Naive thymus-derived CD8-positive, alpha-beta T cell (primary cell): ENCODE measurements at places on chromosomes 11 and 22.

DNA sequence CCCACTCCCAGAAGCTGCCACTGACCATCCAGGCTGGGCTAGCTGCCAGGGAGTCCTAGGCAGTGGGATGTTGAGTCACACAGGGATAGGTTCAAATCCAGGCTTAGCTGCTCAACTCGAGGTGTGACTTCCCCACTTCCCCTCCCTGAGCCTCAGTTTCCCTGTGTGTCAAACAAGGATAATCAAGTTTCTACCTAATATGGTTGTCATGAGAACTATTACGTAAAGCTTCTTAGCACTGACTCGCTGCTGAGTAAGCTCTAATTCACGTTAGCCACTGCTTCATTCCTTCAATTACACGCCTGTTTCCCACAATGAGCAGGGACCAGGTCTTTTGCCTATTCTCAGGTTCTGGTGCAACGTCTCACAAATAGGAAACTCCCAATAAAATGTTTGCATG lies 67.7 kb downstream of the SEZ6L start:
- DNase-seq: no peak

- DNase-seq: no peak
Observed at GRCh38 chr11:122085264-122085663, 30.8 kb downstream of the BLID start.

- no peak for DNase-seq
Observed at GRCh38 chr11:13686776-13687175, 18.3 kb downstream of the FAR1 start.

DNA sequence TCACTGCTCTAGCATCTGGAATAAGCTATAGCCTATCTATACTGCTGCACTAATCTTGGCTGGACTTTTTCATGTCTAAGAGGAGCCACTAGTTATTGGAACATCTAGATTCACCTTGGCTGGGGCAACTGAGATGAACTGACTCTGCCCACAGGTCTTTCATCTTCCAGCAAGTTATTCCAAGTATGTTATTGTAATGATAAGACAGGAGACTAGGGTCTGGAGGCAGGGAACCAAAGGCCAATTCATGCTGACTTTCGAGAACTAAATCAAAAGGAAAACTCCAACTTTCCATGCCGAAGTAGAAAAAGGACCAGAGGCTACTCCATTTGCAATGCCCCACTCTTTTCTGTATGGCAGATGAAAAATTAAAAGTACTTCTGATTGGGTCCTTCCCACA lies 1243.0 kb upstream of the RAG2 start:
- no peak for DNase-seq

- no peak for DNase-seq
Observed at GRCh38 chr22:23555118-23555517, 25.0 kb downstream of the IGLL1 start.

DNA sequence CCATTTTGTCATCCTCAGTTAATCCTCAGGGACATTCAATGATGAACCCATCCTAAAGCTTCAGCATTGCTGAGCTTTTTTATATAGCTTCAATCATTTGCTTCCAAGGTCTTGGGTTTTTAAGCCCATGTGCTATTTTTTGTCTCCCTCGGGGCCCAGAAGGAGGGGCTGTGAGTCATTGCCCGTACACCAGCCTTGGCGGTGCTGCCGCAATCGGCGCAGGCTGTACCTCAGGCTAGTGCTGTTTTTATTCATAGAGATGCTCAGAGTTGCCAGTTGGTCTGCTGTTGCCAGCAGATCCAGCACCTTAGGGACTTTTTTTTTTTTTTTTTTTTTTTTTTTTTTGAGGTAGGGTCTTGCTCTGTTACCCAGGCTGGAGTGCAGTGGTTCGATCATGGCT lies 35.5 kb downstream of the ACO2 start:
- no peak for DNase-seq

- DNase-seq: no peak
Observed at GRCh38 chr22:17827466-17827865, 53.2 kb upstream of the BID start.

- DNase-seq: no peak
Observed at GRCh38 chr11:28636566-28636965, 528.4 kb downstream of the METTL15 start.

- DNase-seq: no peak
Observed at GRCh38 chr11:118153976-118154375, 1.4 kb upstream of the SCN4B start.

DNA sequence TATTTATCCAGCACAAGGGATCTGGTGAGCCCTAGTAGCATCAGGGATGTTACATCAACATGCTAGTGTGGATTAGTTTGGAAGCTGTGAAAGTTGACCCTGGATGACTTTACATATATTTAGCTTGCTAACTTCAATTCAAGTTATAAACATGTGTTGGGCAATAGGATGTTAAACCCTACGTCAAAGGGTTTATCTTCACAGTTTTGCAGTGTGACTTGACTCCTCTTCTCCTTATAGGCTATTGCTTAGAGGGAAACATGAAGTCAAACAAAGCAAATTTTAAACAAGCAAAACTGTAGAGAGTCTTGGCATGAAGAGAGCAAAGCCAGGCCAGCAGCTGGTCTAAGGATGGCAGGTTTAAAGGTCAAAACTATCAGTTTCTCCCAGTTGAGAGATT lies 11.3 kb upstream of the CTSC start:
- no peak for DNase-seq

DNA sequence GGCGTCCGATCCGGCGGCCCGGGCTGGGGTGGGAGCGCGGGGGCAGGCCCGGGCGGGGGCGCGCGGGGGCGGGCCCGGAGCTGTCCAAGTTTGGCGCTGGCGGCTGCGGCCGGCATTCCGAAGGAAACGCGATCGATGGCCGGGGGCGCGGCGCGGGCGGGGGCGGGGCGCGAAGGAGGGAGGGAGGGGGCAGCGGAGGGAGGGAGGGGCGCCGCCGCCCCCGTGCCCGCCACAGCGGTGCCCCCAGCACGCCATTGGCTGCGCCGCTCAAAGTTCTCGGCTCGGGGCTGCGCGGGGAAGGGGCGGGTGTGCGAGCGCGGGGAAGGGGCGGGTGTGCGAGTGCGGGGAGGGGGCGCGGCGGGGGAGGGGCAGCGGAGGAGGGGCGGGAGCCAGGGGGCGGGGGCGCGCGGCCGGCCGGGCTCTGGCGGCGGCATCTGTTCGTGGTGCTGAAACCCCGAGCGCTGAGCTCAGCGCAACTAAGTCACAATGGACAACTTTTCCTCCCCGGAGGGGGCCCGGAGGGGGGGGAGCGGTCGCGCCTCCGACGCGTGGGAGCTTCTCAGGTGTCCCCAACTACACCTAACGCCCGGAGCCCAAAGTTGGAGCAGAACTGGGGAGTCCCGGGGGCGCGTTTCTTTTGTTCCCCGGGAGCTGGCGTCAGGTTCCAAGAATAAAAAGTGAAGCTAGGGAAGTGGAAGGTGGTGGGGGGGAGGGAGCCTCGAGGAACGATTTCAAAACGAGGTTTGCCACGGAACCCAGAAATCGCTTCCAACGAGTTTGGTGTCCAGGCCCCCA lies 2.2 kb downstream of the PHF21B start:
- DNase-seq: no peak

DNA sequence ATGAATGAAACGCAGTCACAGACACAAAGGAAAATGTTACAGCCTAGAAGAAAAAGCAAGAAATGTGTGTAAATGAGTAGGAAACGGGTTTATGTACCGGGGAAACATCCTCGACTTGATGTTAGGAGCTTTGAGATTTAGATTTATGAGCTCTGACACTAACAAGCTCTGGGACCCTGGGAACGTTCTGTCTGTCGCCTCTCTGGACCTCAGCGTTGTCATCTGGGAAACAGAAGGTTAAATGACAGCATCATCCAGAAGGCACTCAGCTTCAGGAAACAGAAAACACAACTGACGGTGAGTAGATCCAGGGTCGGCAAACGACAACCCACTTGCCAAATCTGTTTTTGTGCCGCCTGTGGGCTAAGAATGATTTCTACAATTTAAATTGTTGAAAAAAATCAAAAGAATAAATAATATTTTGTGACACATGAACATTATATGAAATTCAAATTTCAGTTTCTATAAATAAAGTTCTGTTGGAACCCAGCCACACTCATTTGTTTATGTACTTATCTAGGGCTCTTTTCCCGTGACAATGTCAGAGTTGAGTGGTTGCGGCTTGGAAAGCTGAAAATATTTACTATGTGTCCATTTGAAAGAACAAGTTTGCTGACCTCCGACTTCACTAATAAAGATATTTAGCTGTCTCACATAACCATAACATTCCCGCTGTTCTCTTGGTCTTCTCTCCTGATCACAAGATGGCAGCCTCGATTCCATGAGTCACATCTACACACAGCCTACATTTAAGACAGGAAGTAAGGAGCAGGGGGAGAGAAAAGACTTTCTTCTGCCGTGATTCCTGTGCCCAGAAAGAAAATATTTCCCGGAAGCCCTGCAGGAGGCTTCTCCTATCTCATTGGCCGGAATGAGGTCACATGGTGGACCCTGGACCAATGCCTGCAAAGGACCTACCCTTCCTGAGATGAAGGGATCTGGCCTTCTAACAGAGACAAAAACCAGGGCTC lies 47.1 kb upstream of the SYT13 start:
- no peak for DNase-seq

GRCh38 chr11:133809569-133810491 lies 35.5 kb downstream of the SPATA19 start:
- no peak for DNase-seq

DNA sequence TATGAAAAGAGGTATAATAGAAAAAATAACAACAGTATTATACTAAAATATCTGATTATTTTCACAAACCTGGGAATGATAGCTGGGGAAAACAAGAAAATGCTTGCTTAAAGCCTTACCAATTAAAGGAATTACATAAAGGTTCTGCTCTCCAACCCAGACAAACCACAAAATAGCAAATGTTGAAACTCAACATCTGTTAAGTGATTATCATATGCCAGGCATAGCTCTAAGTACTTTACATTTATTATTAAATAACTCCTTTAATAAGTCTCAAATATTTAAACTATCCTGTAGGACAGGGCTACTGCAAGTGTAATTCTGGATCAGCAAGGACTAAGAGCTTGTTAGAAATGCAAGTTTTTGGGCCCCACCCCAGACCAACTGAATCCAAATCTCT lies 20.1 kb downstream of the OR10A6 start:
- no peak for DNase-seq

GRCh38 chr11:133508468-133508867 lies 23.8 kb downstream of the OPCML start:
- no peak for DNase-seq

GRCh38 chr22:36760786-36761185 lies 15.1 kb downstream of the IFT27 start:
- DNase-seq: no peak

DNA sequence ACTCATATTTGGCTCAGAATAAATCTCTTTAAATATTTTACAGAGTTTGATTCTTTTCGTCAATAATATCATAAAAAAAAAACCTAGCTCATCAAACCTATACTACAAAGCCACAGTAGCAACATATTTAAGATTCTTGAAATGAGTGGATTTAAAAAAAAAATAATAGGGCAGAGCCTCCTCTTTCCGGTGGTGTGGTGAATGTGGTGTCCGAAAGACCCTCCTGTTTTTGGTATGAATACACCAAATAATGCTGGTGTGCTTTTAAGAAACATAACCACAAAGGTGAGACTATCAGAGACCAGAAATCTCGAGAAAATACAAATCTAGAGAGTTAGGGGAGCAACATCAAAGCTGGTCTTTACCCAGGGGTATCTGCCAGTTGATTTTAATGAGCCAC lies 342.6 kb downstream of the TBC1D22A start:
- no peak for DNase-seq

DNA sequence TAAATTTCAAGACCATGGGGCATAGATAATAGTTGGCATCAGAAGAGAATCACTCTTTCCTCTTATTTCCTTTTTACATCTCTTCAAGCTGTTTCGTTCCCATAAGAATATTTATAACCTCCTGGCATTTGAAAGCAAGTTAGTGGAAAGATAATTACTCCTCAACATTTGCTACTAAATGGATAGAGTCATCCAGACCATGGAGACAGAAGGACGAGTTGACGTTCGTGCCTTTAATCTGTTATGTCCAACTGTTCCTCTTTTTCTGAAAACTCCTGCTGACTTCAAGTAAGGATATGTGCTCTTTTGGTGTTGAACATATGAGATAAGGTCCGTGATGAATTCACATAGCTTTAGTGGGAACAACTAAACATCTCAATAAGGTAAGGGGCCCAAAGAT lies 414.2 kb downstream of the LRRC4C start:
- no peak for DNase-seq

GRCh38 chr11:102837156-102837555 lies 6.3 kb downstream of the MMP3 start:
- DNase-seq: no peak

- DNase-seq: no peak
Observed at GRCh38 chr11:120752668-120753067, 241.1 kb downstream of the GRIK4 start.

DNA sequence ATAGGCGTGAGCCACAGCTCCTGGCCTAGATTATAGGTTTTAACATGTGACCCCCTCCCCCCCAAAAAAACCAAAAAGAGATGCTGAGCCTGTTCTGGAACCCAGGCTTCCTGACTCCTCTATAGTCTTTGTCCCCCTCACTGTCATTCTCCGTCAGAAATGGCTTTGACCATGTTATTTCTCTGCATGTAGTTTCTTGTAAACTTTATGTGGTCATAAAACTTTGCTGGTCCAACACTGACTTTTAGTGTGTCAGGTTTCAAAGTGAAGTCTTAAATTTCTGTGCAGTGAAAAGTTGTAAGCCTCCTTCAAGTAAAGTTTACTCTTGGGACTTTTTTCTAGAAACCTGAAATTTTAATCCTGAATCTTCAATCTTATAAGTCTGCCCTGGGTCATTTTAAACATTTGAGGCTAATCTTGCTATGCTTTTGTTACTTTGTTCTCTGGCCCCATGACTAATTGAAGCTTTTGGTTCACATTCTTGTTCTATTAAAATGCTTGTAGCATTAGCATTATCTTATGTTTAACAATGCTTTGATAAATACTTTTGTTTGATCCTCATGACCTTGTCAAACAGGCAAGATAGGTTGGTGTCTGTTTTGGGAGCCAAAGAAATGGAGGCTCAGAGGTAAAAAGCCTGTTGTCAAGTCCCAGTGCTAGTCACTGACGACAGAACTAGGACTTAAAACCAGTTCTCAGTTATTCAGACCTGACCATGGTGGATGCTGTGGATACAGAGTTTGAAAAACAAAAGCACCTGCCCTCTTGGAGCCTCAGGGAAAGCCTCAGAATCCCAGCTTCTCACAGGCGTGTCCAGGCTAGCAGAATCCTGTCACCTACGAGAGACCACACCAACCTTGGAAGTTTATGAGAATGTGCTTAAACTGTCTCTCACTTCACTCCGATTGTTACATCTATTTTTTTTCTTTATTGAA lies 87.7 kb upstream of the HORMAD2 start:
- no peak for DNase-seq

- no peak for DNase-seq
Observed at GRCh38 chr11:126525702-126526101, 170.2 kb downstream of the ST3GAL4 start.

- DNase-seq: no peak
Observed at GRCh38 chr11:133865466-133865865, 20.2 kb upstream of the SPATA19 start.

GRCh38 chr11:94595076-94595475 lies 27.9 kb downstream of the PIWIL4 start:
- DNase-seq: no peak

DNA sequence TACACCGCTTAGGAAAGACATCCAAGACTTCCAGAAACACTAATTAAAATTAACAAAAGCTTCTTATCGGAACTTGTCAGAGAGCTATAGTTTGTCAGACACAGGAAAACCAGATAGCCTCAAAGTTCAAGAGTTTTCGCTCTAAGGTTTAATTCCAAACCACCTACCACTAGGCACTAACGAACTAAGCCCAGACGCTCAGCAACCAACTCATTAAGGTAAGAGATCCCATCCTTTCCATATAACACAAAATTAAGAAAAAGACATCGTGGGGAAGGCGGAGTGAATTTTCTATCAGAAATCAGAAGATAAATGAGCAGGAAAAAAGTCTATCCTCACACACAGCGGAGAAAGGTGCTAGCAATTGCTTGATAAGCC lies 382 bp downstream of the IMMP1L start:
- no peak for DNase-seq
